Dermis microvascular lymphatic vessel endothelial cell (primary cell): ENCODE measurements at places on chromosomes 6 and 20. TPM values are rescaled to one million over a fixed set of nuclear protein-coding genes. Genes with fewer than 3 reads are reported as not detected.

DNA sequence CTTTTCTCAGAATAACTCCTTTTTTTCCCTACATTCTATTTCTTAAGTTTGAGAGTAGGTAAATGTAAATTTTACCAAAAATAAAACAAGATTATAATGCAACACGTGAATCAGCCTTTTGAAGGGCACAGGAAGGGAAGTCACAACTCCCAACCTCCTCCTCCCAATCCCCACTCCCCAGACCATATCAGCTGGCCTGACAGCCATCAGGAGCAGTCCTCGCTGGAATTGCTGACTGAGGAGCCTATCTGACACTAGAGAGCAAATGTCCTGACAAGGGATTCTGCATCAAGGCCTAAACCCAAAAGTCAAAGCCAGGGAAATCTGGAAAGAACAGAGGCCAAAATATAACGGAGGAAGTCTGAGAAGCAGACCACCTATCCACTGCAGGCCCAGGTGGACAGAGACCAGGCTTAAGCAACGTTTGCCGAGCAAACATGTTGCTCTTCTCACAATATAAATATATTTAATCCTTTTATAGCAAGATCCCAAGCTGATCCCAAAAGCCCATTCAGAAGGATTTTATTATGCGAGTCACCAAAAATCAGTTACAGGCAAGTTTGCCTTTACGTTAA is 2.5 kb downstream of the RRAGD start:
- no peak for DNase-seq

- DNase-seq, result no peak
These were observed 24.9 kb upstream of the PHACTR2 start for GRCh38 chr6:143652841-143653331.

DNA sequence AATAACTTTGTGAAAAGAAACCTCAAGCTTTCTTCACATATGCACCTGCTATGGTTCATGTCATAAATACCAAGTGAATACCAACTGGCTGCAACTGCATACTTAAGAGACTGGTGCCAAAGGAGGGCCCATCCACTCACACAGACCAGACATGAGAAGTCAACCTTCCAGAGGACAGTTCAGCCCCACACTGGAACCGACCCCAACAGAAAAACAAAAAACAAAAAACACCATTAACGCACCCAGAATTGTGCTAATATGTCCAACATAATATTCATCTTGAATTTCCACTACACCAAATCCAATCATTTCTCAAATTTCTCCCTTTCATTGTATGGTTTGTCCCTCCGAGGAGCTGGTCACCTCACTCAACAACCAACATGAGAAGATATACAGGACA is 42.8 kb downstream of the CHD6 start:
- DNase-seq, result no peak

DNA sequence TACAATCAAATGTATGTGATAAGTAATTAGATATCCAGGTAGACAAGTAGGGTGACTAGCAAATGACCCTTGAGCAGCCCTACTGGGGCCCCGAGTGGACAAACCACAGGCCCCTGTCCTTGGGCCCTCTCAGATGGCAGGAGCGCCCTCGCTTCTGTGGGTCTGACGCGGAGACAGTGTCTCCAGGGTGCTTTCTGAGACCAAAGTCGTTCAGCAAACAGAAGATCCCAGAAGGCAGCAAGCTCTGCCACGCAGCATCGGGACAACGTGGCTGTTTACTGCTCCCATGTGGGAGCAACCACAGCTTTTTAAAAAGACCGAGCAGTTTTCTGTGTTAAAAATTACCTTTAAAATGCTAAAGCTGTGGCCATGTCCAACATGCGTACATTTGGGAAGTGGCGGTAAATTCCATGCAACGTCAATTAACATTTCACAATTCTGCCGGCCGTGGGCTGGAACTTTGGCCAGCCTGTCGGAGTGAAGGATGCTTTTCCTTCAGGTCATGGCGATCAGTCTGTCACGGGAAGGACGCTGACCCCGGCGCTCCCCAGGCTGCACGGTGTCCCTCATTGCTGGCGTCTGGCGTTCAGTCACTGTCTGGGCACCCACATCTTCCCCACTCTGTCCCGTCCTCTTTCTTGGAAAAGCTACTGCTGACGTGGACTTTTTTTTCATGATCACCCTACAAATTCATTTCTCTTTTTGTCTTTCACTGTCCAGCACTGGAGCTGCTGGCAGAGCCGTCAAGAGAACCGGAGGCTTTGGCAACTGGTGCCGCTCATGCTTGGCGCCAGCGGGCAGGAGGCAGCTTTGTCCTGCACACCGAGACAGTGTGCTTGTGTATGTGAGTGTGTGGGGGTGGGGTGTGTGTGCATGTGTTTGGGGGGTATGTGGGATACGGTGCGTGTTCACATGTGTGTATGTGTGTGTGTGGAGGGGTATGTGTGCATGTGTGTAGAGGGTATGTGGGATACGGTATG is 293.1 kb downstream of the CDH4 start:
- DNase-seq, result no peak

GRCh38 chr20:54020348-54020747 is 50.0 kb downstream of the BCAS1 start:
- no peak for DNase-seq

GRCh38 chr20:62668441-62669027 is 26.2 kb downstream of the SLCO4A1 start:
- DNase-seq, result peak; percentile 55

- DNase-seq, result no peak
These were observed 48.3 kb downstream of the RREB1 start for GRCh38 chr6:7155871-7156579.

GRCh38 chr6:41488433-41489119 is 57.6 kb upstream of the FOXP4 start:
- no peak for DNase-seq

GRCh38 chr6:66321017-66321416 is 614.0 kb upstream of the EYS start:
- no peak for DNase-seq

- no peak for DNase-seq
These were observed 447.8 kb upstream of the BTBD3 start for GRCh38 chr20:11469795-11470435.

DNA sequence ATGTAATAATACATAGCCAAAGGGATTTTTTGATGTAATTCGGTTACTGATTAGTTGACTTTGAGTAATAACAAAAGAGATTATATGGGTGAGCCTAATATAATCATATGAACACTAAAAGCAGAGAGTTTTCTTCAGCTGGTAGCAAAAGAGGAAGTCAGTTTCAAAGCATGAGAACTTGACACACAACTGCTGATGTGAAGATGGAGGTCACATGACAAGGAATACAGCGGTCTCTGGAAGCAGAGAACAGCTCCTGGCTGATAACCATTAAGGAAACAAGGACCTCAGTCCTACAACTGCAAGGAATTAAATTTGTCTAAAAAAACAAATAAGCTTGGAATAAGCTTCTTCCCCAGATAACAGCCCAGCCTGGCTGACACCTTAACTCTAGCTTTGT is 154.5 kb upstream of the PRND start:
- DNase-seq, result no peak

PTCRA gene
- total RNA-seq, result not detected in 2 replicates

PNLDC1 gene
- not detected in 2 replicates for total RNA-seq

SYNGAP1 gene
- total RNA-seq, result 1.4 and 2.8 TPM in 2 replicates

SIRPD gene
- total RNA-seq, result not detected in 2 replicates

PRR18 gene
- total RNA-seq, result not detected in 2 replicates

ESF1 gene
- 4.5 and 5.9 TPM in 2 replicates for total RNA-seq

SLC12A5 gene
- 0.13 and 0.51 TPM in 2 replicates for total RNA-seq
